Stimulated activated CD4-positive, alpha-beta T cell treated with anti-CD3 and anti-CD28 coated beads, Interleukin-12 subunit alpha, Interleukin-12 subunit beta, amount 100 ng/mL, for 48 hours (primary cell): ENCODE measurements at places on chromosomes 6 and 20.

DNA sequence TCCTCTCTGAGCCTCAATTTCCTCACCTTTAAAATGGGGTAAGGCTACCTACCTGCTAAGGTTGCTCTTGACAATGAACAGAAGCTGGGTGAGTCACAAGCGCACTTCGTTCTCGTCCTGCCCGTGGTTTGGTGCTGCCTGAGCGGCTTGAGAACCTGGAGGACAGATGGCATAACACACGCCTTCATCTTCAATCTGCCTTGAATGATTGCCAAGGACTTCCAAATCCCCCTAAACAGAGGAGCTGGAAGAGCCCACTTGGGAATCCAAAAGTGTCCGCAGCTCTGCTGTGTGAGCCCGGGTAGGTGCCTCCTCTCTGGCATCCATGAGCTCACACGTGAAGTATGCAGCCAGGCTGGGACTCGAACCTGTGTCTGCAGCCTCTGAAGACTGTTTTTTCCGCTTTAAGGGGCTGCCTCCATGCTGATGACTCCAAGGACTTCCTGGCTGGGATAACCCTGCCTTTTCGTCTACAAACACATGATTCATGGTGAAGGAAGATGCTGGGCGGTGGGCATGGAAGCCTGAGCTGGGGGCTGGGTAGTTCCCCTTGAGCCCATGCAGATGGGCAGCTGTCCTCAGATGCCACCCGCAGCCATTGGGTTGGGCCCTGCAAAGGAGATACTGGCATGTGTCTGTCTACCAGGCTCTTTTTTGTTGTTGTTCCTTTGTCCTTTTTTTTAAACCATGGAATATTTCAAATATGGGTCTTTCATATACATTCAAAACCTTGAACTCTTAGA is 25.3 kb upstream of the CSNK2A1 start:
- no peak for DNase-seq

- DNase-seq, result no peak
These were observed 156.2 kb upstream of the THBS2 start for GRCh38 chr6:169409742-169410312.

GRCh38 chr6:35602133-35602946 is 86.4 kb downstream of the FKBP5 start:
- DNase-seq, result no peak

GRCh38 chr6:78614961-78615360 is 252.4 kb upstream of the IRAK1BP1 start:
- no peak for DNase-seq

GRCh38 chr20:51526754-51527153 is 15.8 kb downstream of the NFATC2 start:
- DNase-seq, result no peak

- peak; percentile 34 for DNase-seq
These were observed 73.1 kb downstream of the OR2B2 start for GRCh38 chr6:27838945-27839625.

DNA sequence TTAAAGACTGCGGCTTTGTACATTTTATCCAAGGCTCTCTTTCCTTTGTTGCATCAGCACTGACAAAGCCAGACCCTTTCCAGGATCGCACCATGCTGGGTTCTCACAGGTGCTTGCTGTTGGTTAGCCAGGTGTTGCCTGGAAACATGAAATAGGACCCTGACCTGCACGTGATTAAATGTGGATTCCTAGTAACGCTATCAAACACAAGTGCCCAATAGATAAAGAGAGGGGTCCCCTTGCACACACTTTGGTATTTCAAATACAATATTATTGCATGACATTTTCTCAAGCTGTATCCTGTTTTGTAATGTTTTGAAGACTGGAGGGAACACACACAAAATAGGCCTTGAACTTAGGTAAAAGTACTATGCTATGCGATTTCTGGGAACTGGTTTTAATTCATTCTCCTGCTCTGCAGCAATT is 73.3 kb downstream of the AKAP12 start:
- no peak for DNase-seq

DNA sequence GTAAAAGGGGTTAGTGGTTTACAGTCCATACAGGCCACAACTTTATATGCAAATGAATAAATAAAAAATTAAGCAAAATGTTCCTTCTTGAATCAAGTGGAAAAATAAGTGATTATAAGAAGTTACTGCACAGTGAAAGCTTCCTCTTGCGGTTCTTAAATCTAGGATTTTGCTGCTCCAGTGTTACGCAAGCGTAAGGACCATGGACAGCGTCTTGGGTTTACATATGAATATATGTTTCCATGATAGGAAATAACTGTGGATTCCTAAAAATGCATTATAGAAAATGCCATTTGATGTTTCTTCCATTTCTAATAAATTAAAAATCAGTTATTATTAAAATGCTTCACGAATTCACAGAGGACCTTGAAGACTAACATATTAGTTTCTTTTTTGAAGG is 176.6 kb upstream of the POU3F2 start:
- no peak for DNase-seq

GRCh38 chr20:50425076-50425475 is 85.1 kb upstream of the PTPN1 start:
- DNase-seq, result no peak

DNA sequence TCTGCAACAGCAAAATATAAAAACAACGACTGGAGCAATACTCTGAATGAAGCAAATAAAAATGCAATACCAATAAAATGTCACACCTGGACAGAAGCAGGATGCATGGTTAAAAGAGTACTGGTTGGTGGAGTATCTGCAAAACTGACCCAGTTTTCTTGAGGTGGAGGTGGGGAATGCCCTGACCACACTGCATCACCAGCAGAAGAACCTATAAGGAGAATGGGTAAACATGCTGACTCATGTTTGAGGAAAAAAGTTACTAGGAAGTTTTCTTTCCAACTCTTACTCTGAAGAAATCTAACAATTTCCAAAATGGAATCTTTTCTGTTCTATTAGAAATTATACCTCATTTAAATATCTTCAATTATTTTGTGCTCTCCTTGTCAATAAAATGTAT is 43.6 kb downstream of the REPS1 start:
- DNase-seq, result peak; percentile 3

DNA sequence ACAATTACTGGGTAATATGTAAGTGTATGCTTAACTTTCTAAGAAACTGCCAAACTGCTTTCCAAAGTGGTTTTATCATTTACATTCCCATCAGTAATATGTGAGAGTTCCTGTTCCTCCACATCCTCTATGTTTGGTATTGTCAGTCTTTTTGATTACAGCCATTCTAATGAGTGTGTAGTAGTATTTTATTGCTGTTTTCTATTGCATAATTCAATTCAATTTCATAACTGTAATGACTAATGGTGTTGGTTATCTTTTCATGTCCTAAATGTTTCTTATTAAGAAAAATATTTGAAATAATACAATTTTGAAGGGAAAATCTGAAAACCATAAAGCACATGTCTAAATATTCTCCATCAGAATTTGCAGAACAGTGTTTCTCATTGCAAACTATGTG is 119.3 kb downstream of the MAP3K7 start:
- no peak for DNase-seq

DNA sequence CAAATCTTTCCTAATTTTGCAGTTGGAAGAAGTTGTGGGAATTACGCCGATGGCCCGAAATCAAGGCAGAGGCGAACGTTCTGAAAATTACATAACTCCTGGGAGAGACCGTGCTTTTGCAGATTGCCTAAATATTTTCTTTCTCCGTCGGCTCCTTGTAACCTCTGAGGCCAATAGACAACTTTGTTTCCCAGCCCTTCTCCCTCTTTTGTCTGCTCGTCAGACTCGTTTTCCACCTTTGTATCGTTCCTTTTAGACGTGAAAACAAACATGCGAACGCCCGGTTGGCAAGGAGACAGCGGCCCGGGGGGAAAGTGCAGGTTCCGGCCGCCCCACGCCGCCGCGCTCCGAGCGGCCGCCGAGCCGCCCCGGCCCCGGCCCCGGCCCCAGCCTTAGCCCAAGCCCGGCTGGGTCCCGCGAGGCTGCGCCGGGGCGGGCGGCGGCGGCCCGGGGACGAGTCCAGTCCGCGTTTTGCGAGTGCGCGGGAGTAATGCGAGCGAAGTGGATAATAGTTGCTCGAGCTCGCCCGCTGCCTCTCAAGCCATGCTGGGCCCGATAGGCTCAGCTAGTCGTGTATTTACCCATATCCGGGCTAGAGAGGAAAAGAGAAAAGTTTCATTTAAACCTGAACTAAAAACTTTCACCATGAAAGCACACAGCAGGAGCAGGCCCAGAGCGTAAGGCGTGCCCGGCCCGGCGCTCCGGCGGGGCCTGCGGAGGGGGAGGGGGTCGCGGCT is at the start of gene ARID1B:
Gene ARID1B (plus strand): TSS at position 539 of the 737 bp plus-strand sequence. CDS start 303 bp downstream, outside the sequence.
- DNase-seq, result peak; percentile 66
